ENCODE measurements at places on chromosomes 7 and 10.

GRCh38 chr10:45339894-45340293 is 24.5 kb upstream of the OR13A1 start:
- DNase-seq, result no peak

DNA sequence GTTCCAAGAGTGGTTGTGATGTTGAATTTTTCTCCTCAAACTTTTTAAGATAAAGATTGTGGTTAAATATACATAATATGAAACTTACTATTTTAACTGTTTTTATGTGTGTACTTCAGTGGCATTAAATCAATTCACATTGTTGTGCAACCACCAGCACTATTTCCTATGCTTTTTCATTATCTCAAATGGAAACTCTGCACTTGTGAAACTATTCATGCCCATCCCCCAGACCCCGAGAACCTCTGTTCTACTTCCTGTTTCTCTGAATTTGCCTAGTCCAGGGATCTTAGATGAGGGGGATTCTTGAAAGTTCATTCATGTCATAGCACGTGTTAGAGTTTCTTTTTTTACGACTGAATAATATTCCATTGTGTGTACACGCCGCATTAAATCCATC is 67.0 kb downstream of the WDR37 start:
- no peak for DNase-seq

DNA sequence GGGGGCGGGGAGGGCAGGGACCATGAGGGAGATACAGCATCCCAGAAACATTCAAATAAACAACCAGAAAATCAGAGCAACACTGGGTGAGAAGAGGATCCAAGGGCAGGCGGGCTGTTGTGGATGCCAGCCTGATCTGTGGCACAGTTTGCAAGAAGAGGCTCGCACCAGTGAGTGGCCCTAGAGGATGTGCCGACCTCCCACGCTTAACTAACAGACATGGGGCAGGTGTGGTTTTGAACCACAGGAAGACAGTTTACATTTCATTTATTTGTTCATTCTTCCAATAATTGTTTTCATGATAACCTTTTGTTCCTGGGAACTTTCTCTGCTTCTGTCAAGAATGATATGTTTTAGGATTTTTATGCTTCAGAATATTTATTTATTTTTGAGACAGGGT is 115.6 kb downstream of the ZNF248 start:
- DNase-seq, result no peak

- no peak for DNase-seq
Measured at GRCh38 chr7:123823898-123824753, 20.8 kb upstream of the HYAL4 start.

GRCh38 chr7:116509982-116510579 is 10.5 kb downstream of the CAV2 start:
- DNase-seq, result no peak

All from SIG-M5 (cell line).